Left ventricle myocardium superior (tissue), 1 donor: ENCODE measurements at places on chromosomes 7 and 10. TPM values are rescaled to one million over a fixed set of nuclear protein-coding genes. Genes with fewer than 3 reads are reported as not detected.

The EPC1 gene
- total RNA-seq = 18.6 TPM

- DNase-seq = no peak
Measured at GRCh38 chr10:7277432-7277831, 133.4 kb downstream of the SFMBT2 start.

The FAM237B gene
- total RNA-seq = not detected

DNA sequence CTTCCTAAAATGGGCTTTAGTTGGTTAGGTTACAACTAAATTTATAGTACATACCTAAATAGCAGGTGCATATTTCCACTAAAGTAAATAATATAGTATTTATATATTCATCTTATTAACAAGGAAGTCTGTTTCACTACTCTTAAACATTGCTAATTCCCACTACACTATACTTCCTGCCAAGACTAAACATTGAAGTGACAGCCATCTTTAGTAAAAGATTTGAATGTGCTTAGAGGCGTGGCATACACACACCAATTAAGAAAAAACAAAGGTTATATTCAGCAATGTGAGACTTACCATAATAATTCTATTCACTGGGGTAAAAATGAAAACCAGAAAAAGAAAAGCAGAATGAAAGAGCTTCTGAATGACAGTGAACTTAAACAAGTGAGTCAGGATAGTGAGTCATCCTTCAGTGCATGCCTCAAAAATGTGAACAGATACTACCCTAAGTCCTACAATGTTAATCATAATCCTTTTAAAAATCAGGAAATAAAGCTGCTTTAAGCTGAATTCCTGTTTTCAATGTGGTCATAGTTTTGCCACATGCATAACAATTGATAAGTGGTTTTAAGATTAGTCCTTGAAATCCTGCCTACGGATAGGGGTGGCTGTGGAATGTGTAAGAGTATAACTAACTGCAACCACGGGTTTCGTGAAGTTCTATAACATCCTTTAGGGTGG lies 59.4 kb downstream of the USP6NL start:
- DNase-seq = no peak

GRCh38 chr10:10609379-10609955 lies 408.2 kb upstream of the CELF2 start:
- DNase-seq = no peak
